ENCODE measurements at places on chromosomes 12 and 14.
A peak's percentile ranks its signal among the peaks of the same experiment; 100 is the strongest.

DNA sequence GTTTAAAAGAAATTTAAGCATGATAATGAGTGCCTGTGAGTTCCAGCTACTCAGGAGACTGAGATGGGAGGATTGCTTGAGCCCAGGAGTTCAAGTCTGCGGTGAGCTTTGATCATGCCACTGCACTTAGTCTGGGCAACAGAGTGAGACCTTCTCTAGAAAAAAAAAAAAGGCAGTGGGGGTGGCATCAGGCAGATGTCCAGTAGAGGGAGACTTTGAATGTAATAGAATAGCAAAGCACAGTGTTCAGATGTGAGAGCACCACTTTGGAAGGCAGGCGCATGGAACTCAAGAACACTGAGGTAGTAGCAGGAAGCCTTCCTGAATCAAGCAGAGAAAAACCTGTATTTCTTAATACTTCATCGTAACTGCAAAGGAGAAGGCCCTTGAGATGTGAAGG, 394.5 kb upstream of the GARIN6 start:
- H3K4me3 ChIP-seq, result no peak overlapping the region
- no peaks in the 10 kb centered on the region for H3K36me3 ChIP-seq
- H3K27me3 ChIP-seq, result no peaks in the 10 kb centered on the region
- H3K27ac ChIP-seq, result no peak overlapping the region

- no peak for DNase-seq
- H3K4me1 ChIP-seq, result no peaks in the 10 kb centered on the region
- peak overlapping the region; percentile 11 for H3K4me3 ChIP-seq
- no peak overlapping the region for H3K27ac ChIP-seq
- H3K36me3 ChIP-seq, result peaks cover 17% of the 10 kb centered on the region
Observed at GRCh38 chr14:52716155-52716554, 9.2 kb downstream of the PSMC6 start.

GRCh38 chr14:48751293-48751692, 834.9 kb downstream of the RPS29 start:
- no peak for DNase-seq
- no peaks in the 10 kb centered on the region for H3K4me1 ChIP-seq
- no peak overlapping the region for H3K4me3 ChIP-seq
- peaks cover 1% of the 10 kb centered on the region for H3K27me3 ChIP-seq
- no peak overlapping the region for H3K27ac ChIP-seq
- H3K36me3 ChIP-seq, result no peaks in the 10 kb centered on the region

GRCh38 chr12:69828897-69829296, 3.9 kb downstream of the MYRFL start:
- H3K36me3 ChIP-seq, result no peaks in the 10 kb centered on the region
- no peaks in the 10 kb centered on the region for H3K27me3 ChIP-seq
- no peak overlapping the region for H3K4me3 ChIP-seq
- H3K4me1 ChIP-seq, result no peaks in the 10 kb centered on the region
- no peak overlapping the region for H3K27ac ChIP-seq
- no peak for DNase-seq

DNA sequence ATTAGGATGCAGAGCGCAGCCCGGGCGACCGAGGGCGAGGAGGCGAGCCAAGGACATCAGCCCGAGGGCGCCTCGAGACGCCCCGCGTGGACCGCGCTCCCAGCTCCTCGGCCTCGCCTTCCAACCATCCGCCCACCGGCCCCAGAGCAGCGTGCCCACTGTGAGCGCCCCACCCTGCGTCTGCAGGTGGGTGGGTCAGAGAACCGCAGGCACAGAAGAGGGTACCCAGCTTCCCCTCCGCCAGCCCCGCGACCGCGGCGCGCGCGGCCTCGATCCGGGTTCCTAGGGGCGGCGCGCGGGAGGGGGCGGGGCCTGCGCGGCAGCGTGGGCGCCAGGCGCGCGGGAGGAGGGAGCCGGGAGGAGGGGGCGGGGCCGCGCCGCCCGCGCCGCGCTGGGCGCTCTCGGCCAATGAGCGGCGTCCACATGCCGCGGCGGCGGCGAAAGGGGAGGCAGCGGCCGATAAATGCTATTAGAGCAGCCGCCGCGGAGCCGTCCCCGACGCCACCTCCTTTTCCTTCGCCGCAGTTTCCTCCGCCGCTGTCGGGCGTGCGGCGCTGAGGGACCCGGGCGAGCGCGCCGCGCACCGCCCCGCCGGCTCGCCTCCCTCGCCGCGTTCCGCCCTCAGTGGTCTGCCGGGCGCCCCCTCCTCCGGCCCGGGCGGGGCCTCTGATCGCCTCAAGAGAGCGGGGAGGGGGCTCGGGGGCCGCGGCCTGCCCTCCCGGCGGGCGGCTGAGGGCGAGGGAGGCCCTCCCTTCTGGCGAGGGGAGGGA, at the start of gene ATP2A2:
Gene ATP2A2, plus strand, starts transcription at position 469 of the 770 bp plus-strand sequence. CDS start 543 bp downstream, outside the sequence.
- H3K4me1 ChIP-seq, result peaks cover 38% of the 10 kb centered on the region
- peaks cover 3% of the 10 kb centered on the region for H3K27me3 ChIP-seq
- DNase-seq, result peak; percentile 86
- H3K4me3 ChIP-seq, result peak within 1 kb of the TSS; percentile 96
- H3K36me3 ChIP-seq, result peaks cover 3% of the 10 kb centered on the region
- peak within 1 kb of the TSS; percentile 74 for H3K27ac ChIP-seq

DNA sequence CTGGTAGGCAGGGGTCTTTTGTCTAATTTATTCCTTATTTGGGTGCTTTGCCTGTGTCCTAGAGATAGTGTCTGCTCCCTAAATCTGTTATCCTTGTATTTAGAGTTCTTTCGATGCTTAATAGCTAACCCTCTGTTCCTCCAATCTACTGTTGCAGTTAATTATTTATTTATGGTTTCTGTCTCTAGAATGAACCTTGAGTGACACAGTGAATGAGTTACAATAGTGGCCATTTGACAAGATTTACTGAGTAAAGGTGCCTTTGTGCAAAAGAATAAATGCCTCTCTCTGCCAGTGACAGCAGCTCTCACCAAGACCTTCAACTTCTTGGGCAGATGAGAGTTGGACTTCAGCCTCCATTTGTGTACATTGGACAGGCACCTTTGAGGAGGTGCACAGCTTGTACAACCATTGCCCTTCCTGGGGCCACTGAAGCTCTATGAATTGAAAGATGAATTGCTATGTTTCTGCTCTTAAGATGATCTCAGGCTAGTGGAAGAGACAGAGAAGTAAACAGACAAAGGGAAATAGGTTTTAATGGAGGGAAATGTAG, 165.9 kb downstream of the DERA start:
- H3K4me3 ChIP-seq, result no peak overlapping the region
- H3K27me3 ChIP-seq, result no peaks in the 10 kb centered on the region
- no peak overlapping the region for H3K27ac ChIP-seq
- no peaks in the 10 kb centered on the region for H3K4me1 ChIP-seq

Data from endothelial cell (in vitro differentiated cells).